ENCODE measurements at places on chromosomes 1 and 21. TPM values are rescaled to one million over a fixed set of nuclear protein-coding genes. Genes with fewer than 3 reads are reported as not detected.

- no peak for DNase-seq
Observed at GRCh38 chr1:185857442-185857841, 123.3 kb downstream of the HMCN1 start.

- DNase-seq = no peak
Observed at GRCh38 chr1:225299624-225300023, 128.2 kb downstream of the LBR start.

FMO2 gene
- 63.6 TPM for total RNA-seq

CATSPERE gene
- 0.47 TPM for total RNA-seq

LPAR3 gene
- total RNA-seq = 40.0 TPM

All from right cardiac atrium (tissue), 5 donors.